HTR-8/SVneo (cell line): ENCODE measurements at places on chromosomes 3 and 15.

DNA sequence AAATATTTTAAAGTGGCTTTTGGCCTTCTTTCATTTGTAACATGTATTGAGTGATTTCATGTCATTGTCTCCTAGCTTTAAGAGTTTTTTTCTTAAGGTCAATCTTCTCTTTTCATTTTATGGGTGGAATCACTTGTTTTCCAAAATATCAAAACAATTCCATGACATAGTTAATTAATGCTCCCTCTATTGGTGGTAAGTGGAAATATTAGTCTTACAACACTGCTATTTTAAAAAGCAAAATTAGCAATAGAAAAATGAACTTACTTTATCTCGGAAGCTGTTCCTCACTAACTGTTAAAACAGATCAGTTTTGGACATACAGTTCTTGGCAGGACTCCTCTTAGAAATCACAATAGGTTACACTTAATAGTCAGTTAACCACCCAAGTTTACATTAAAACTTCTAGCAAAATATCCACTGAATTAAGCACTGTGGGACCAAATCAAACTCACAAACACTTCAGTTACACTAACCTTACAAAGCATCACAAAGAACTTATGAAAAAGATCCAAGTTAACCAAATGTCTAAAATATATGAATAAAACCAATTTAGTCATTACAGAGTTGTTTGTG, 42.4 kb downstream of the TIGIT start:
- no peak for DNase-seq

DNA sequence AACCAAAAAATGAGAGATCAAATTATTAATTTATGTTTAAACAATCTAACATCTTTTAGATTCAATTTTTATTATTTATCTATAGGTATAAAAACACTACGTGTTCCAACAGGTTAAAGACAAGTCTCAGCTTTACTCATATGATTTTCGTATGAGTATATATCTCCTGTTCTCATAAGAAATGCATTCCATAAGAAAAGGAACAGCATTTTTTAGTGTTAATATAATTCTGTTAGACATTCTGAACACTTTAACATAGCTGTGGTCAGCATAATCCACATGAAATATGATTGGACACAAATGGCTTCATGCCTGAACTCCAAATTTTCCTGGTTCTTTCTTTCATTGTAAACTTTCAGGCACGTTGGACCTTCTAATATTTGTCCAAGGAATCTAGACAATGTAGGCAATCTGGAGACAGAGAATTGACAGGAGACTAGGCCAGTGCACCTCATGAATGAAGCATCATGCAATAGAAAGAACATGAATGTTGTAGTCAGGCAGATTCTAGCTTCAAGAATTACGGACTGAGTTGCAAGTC, 1122.0 kb upstream of the ALCAM start:
- DNase-seq: no peak

DNA sequence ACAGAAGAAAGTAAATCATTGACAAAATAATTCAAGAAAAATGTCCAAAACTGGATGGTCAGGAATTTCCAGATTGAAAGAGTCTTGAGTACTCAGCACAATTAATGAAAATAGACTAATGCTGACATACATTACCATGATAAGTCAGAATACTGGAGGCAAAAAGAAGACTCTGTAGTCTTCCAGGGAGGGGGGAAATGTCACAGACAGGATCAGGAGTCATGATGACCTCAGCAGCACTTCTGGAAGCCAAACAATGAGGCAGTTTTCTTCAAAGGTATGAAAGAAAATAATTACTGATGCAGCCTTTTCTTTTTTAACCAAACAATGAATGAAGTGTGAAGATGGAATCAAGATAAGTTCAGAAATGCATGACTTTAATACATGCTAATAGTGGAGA, 30.1 kb upstream of the SLC22A13 start:
- DNase-seq: no peak

- no peak for DNase-seq
Measured at GRCh38 chr3:15258720-15259119, 52.7 kb downstream of the CAPN7 start.

DNA sequence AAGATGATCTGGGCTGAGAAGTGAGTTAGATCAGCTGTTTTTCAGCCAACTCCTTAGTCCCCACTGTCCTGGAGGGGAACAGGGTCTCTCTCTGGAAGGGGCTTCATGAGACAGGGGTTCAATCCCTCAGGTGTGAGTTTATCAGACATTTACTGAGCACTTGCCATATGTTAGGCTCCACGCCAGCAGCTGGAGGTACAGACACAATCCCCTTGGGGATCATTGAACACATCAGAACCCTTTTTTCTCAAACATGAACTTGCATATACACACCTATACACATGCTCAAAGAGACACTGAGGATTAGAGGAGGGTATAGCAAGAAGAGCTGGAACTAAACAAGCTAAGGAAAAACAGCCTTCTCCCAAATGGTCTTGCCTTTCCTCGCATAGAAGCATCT, 5.5 kb upstream of the BMF start:
- DNase-seq: no peak

DNA sequence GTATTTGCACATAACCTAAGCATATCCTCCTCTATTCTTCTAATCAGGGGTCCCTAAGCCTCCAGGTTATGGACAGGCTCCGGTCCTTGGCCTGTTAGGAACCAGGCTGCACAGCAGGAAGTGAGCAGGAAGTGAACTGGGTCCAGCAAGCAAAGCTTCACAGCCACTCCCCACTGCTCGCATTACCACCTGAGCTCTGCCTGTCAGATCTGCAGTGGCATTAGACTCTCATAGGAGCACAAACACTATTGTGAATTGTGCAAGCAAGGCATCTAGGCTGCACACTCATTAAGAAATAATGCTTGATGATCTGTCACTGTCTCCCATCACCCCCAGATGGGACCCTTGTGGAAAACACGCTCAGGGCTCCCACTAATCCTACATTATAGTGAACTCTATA, 9.8 kb downstream of the MSL2 start:
- DNase-seq: no peak

- peak; percentile 3 for DNase-seq
Measured at GRCh38 chr15:36251450-36251849, 328.0 kb upstream of the CDIN1 start.

GRCh38 chr3:48157950-48158376, 30.3 kb downstream of the CDC25A start:
- DNase-seq: no peak

GRCh38 chr3:56788521-56788920, 13.2 kb downstream of the ARHGEF3 start:
- DNase-seq: no peak

- peak; percentile 48 for DNase-seq
Measured at GRCh38 chr3:186241910-186242821, 119.9 kb downstream of the DGKG start.

GRCh38 chr15:65231306-65231705, 20.0 kb upstream of the CILP start:
- DNase-seq: no peak

GRCh38 chr15:27059610-27060202, 88.7 kb downstream of the GABRG3 start:
- DNase-seq: no peak

DNA sequence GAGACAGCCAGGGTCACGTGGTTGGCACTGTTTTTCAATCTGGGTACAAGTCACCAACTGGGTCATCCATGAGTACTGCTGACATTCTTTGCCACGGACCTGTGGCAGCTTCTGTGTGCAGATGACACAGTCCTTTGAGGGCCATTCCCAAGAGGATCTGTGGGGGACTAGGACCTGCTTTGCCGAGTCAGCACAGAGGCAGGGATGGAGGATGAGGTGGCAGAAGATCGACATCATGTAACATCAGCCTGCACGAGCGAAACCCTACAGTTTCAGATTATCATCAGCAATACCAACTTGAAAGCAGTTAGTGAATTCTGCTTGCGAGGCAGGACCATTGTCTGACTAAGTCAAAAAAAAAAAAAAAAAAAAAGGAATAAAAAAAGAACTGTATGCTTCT, 227.7 kb downstream of the FOXP1 start:
- DNase-seq: no peak

- DNase-seq: no peak
Measured at GRCh38 chr3:72245183-72245811, 460.3 kb upstream of the PROK2 start.

DNA sequence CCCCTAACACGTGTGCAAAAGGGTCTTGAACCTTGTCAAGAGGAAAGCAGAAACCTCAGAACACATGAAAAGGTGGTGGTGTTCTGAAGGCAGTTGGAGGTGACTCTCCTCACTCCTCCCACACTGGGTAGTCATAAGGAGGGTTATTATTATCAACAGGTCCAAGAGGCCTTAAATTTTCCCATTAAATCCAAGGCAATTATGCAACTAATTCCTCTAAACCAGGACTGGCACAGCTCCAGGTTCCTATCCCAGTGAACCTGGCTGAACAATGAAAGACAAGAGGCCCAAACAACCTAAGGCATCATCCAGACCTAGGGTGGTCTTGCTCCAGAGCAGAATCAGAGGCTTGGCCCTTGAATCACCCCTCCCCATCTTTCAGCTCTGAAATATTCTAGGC, 15.0 kb downstream of the MYLK start:
- no peak for DNase-seq

- no peak for DNase-seq
Measured at GRCh38 chr3:46416125-46416810, 9.2 kb downstream of the CCRL2 start.
